ENCODE measurements at places on chromosomes 5 and 9.

DNA sequence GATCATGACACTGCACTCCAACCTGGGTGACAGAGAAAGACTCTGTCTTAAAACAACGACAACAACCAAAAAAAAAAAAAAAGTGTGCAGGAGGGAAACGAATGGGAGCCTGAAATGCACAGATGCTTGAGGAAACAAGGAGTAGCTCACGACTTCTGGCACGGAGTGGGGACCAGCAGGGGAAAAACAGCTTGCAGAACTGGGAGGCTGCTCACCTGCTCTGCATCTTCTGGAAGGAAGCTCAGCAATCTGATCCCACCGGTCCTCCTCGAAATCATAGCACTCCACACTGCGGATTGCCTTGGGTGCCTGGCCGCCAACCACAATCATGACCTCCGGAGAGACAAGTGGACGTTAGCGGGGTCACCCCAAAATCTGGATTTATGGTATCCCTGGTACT is 96.2 kb downstream of the KLHL3 start:
- DNase-seq, result no peak

- DNase-seq, result no peak
Observed at GRCh38 chr5:23332650-23333251, 174.7 kb upstream of the PRDM9 start.

- DNase-seq, result no peak
Observed at GRCh38 chr5:127555826-127556225, 38.4 kb downstream of the PRRC1 start.

GRCh38 chr5:127872494-127872893 is 169.3 kb downstream of the CCDC192 start:
- DNase-seq, result no peak

Data from nephron progenitor cell (in vitro differentiated cells).